ENCODE measurements at places on chromosomes 11 and 22.

- peak; percentile 15 for DNase-seq
Observed at GRCh38 chr11:75969626-75970308, 154.8 kb downstream of the UVRAG start.

DNA sequence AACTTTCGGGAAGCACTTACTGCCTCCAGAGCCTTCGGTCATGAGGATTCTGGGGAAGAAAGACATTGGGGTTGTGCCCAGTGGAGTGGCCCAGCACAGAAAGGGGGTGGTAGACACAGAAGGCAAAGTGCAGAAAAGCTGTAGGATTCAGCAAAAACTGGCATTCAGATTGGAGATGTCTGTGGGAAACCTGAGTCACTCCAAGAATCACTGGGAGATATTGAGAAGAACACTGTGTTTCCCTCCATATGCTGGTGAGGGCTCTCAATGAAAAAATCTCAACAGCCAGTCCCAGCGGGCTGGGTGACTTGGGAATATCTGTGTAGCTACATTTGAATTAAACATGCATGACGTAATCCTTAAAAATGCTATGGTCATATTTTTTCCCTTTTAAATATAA is 61.2 kb upstream of the RCN1 start:
- DNase-seq, result no peak

- no peak for DNase-seq
Observed at GRCh38 chr11:44199816-44200215, 104.3 kb downstream of the EXT2 start.

DNA sequence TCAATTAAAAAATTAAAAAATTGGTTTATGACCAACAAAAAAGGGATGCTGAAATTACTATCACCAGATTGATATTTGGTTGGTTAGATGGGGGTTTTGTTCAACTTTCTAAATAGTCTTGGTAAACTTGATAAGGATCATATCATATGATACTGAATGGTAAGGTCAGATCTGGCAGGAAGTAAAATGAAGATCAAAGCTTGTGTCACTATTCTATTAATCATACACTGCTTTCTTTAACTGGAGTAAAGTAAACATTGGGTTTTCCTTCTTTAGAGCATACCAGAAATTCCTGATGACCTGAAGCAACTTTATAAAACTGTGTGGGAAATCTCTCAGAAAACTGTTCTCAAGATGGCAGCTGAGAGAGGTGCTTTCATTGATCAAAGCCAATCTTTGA is 40.2 kb downstream of the RRM1 start:
- no peak for DNase-seq

DNA sequence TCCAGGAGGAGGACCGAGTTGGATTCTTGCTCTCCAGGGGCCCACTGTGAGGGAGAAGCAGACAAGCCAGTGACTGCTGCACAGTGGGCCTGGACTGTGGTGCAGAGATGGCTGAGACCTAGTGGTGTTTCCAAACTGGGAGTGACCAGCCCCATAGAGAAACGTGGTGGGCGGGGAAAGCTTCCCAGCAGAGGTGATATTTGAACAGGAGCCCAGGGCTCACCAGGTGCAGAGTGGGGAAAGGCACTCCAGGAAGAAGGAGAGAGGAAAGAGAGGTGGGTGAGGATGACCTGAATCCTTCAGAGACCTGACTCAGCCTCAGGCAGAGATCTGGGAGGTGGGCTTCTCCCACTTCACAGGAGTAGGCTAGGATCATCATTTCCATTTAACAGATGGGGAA is 52.1 kb upstream of the RASD2 start:
- no peak for DNase-seq

DNA sequence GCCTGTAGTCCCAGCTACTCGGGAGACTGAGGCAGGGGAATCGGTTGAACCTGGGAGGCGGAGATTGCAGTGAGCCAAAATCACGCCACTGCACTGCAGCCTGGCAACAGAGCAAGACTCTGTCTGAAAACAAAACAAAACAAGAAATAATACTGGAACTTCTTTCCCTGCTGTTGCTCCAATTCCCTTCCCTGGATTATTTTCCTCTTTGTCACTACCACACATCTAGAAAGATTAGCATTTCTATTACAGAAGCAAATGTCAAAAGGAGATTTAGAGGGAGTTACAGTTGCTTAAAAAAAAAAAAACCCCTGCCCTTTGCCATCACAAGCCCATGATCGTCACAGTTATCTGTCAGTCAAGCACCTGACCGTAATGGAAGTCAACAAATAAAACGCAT is 17.7 kb upstream of the SCGB1D1 start:
- DNase-seq, result no peak

DNA sequence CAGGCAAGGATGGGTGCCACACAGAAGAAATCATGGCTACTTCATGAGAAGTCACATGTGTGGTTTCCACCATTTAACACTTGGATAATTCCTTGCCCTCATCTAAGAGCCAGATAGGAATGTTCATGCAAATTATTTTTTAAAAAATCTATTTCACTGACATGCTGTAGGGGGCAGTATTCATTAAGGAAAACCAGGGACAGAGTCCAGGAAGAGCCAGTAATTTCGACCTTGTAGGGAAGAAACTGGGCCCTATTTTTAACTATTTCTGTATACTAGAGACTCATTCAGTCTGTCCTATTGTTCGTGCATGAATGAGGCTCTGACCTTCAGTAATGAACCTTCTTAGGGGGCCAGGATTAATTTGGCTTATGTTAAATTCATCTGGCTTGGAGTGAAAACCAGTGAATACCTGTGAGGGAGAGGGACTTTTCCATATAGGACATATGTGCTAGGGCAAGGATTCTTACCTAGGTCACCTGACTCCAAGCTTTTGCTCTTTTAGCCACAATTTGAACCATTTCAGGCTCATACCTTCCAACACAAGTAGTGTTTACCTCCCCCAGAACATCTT is 192.7 kb downstream of the NAV2 start:
- no peak for DNase-seq

- no peak for DNase-seq
Observed at GRCh38 chr11:9527481-9528135, 45.9 kb upstream of the WEE1 start.

DNA sequence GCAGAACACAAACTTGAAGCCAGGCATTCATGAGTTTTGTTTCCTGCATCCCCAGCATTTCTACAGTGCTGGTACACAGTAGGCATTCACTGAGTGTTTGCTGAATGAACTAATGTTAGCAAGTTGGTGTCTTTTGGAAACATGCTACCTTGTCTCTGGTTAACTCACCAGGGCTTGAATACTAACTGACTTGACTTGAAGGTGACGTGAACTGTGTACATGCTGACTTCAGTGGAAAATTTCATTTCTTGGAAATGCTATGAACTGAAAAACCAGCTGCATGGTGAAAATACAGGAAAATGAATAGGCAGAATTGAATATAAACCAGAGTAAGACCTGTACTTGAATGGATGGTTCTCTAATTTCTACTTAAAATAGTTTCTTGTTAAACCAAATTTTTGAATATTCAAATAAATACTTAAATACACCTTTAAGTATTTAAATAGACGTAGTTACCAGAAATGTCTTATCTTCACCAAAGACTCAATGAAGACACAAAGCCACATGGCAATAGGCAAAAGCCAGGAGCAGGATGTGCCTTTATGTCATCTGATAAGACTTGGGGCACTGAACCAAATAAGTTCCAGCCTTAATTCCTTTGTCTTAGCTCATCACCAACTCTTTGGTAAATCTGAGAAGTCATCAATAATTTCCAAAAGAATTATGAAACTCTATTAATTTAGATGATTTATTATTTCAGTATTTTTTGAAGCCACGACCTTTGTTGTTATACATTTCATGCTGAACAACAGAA is 39.7 kb upstream of the POU2AF2 start:
- DNase-seq, result no peak

DNA sequence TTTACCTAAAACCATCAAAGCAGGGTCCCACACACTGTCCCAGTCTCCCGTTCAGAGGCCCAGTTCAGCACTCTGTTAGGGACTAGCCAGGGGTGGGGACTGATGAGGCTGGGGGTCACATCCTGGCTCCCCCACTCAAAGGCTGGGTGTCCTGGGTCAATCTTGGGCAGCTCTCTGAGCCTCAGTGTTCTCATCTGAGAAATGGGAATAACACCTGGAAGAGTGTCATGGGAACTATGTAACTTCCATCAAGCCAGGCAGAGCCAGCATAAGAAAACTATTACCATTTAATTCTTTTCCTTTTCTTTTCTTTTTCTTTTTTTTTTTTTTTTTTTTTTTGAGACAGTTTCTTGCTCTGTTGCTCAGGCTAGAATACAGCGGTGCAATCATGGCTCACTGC is 38.4 kb downstream of the TPST2 start:
- DNase-seq, result no peak

DNA sequence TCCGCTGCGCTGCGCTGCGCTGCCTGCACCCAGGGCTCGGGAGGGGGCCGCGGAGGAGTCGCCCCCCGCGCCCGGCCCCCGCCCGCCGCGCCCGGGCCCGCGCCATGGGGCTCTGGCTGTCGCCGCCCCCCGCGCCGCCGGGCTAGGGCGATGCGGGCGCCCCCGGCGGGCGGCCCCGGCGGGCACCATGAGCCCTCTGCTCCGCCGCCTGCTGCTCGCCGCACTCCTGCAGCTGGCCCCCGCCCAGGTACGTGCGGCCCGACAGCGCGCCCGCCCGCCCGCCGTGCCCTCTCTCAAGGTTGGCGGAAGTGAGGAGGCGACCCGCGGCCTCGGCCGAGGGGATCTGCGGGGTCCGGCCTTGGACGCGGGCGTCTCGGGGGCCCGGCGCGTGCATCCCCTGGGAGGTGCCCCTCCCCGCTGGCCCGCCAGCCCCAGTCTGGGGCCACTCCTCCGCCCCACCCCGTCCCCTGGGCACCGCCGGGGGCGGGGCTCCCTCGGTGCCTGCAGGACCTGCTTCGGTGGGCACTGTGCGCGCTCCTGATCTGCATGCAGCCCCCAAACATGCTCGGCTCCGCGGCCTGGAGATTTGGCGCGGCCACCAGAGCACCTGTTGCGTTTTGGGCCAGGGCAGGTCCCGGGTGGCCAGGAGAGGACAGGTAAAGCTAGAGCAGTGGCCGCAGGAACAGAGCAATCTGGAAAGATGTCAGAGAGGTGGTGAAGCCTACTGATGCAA is 429 bp downstream of the VEGFB start:
- DNase-seq, result no peak

DNA sequence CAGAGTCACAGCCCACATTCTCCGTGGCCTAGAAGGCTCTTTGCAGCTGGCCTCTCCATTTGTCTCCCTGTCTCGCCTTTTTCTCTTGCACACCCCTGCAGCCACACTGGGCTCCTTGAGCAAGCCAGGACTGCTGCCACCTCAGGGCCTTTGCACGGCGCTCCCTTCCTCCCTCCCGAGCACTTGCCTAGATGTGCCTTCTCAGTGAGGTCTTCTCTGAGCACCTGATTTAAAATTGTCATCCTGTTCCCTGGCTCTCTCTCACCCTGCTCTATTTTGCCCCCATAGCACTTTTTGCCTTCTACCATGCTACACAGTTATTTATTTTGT is 102.9 kb upstream of the THY1 start:
- DNase-seq, result no peak

GRCh38 chr11:122207921-122208764 is 92.1 kb upstream of the BLID start:
- no peak for DNase-seq

DNA sequence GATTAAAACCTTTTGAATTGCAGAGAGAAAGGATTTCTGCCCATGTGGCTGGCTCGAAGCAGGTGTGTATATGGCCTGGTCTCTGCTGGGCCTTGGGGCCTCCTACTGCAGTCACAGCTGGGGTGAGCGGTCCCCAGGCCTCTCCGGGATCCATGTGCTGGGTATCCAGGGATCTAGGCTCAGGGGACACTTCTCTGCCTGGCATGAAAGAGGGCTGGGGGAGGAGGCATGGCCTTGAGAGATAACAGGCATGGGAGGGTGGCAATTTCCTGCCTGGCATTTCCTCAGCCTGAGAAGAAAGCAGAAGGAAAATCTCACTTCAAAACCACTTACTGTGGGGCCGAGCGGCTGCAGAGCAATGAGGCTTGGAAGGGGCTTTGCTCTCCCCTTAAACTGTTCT is 20.3 kb upstream of the PARVG start:
- DNase-seq, result no peak

GRCh38 chr11:45713573-45713972 is 48.2 kb upstream of the CHST1 start:
- DNase-seq, result no peak

DNA sequence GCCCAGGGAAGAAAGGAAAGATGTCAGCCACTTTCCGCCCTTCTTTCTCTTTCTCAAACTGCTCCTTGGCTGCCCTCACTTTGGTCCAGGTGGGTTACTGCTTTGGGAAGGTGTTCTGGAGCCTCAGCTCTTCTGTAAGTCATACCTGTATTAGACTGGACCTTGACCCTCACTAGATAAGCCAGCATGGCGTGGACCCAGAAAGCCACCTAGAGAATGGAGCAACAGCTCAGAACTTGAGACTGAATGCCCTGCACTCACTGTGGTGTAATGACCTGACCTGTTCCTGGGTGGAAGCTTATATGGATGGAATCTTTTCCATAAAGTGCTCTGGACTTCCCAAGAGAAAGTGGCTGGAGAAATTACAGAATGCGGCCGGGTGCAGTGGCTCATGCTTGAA is 15.6 kb downstream of the ACP2 start:
- DNase-seq, result no peak

DNA sequence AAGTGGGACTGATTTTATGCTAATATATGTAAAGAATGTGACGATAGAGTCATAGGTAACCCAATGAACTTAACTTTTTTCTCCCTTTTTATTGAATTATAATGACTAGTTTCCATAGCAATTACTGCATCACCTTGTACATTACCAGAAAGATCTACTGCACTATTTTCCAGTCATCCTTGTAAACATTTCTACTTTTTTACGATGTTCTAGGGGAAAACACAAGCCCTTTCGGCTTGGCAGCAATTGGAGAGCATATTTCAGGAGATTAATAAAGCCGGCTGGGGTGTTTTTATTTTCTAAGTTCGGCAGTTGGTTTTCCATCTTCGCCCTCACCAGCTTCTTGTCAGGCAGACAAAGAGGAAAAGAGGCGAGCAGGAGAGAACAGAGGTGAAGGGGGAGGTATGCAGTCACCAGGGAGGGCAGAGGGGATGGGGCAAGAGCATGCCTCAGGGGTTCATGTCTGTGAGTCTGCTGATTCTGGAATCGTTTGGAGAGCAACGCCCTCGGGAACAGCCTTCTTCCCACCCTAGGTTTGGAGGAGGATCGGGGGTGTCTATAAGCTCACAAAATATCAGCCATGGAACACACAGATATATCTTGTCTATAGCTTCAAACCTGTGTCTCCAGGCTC is 476.4 kb downstream of the MIAT start:
- no peak for DNase-seq

DNA sequence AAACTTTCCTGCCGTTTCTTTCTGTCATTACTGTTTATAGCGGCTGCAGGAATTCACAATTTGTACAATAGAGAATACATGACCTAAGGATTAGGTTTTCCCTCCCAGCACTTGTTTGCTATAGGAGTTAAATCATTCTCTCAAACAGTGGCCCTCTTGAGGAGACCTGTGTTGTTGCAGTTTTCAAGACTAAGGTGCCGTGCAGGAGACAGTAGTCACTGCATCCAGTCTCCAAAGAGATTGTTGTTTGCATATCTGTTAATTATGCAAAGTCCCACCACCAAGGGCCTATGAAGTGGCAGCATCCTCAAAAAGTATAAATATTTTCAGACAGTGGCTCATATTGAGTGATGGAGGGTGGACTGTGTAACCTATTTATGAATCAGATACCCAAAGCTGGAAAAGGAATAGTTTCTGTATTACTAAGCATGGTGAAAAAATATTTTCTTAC is 2.3 kb downstream of the PRSS23 start:
- no peak for DNase-seq

GRCh38 chr11:68149417-68149816 is 28.2 kb upstream of the CHKA start:
- no peak for DNase-seq

GRCh38 chr22:37128555-37129281 is 19.2 kb upstream of the TMPRSS6 start:
- no peak for DNase-seq

Measured in Panc1 (cell line).